Activated naive CD4-positive, alpha-beta T cell treated with anti-CD3 and anti-CD28 coated beads, Interleukin-2, amount 10 ng/mL, durations not matched to agents 7 days and 5 days (primary cell): ENCODE measurements at places on chromosomes 12 and 14.

DNA sequence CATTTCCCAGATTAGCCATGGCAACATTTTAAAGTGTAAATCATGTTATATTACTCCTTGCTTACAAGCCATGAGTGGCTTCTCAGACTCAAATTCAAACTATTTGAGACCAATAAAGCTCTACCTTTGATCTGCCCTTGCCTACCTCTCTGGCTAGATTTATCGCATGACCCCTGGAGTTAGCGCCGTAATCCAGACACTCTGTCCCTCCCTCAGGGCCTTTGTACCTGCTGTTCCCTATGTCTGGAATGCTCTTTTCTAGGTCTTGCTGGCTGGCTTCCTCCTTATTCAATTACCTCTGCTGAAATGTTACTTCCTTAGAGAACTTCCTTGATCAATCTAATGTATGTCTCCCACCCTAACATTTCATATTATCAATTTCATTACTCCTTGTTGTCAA, 16.3 kb downstream of the SIX4 start:
- no peak for DNase-seq
- H3K27me3 ChIP-seq: peaks cover 11% of the 10 kb centered on the region
- no peak overlapping the region for H3K27ac ChIP-seq
- H3K4me1 ChIP-seq: no peaks in the 10 kb centered on the region

DNA sequence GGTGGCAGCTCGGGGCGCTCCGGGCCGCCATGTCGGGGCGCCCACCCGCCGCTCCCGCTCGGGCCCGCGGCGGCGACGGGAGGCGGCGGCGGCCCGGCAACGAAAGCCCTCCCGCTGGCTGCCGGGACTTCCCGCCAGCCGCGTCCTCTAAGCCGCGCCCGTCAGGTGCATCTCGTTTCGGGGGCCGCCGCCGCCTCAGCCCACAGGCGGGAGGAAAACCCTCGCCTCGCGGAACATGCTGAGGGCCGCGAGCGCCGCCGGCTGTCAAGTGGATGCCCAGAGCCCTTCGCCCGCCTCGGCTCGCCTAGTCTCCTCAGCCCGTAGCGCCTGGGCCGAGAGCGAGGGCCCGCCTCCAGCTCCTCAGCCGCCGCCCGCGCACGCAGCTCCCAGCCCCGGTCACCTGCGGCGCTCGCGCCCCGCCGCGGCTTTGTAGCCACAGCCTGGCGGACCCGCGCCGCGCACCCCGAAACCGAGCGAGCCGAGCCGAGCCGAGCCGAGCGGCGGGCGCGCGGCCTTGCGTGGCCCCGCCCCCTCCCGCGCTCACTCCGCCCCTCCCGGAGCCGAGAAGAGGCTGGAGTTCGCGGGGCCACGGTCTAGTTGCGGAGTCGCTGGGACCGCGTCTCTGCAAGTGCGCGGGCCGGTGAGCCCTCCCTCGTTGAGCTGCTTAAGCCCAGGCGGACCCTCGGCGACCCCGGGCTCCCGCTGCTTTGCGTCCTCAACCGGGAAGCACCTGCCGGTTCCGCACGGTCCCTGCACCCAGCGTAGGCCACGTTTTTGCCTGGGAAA, at the start of gene EML5:
TSS of gene EML5 (minus strand) at position 481 of the 786 bp plus-strand sequence. CDS start at position 31, 450 bp downstream.
- peak within 1 kb of the TSS; percentile 82 for H3K4me3 ChIP-seq
- peaks cover 27% of the 10 kb centered on the region for H3K4me1 ChIP-seq
- peaks cover 26% of the 10 kb centered on the region for H3K27me3 ChIP-seq

DNA sequence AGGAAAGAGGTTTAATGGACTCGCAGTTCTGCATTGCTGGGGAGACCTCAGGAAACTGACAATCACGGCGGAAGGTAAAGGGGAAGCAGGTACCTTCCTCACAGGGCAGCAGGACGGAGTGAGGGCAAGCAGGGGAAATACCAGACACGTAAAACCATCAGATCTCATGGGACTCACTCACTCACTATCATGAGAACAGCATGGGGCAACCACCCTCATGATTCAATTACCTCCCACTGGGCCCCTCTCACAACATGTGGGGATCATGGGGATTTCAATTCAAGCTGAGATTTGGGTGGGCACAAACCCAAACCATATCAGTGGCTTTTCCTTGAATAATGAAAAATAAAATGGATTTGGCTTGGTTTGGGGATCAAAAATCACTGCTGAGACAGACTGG, 380.5 kb downstream of the VRK1 start:
- H3K4me3 ChIP-seq: no peak overlapping the region
- H3K36me3 ChIP-seq: peaks cover 2% of the 10 kb centered on the region
- peaks cover 7% of the 10 kb centered on the region for H3K27me3 ChIP-seq
- DNase-seq: no peak
- peaks cover 26% of the 10 kb centered on the region for H3K4me1 ChIP-seq
- H3K27ac ChIP-seq: peak overlapping the region; percentile 11

DNA sequence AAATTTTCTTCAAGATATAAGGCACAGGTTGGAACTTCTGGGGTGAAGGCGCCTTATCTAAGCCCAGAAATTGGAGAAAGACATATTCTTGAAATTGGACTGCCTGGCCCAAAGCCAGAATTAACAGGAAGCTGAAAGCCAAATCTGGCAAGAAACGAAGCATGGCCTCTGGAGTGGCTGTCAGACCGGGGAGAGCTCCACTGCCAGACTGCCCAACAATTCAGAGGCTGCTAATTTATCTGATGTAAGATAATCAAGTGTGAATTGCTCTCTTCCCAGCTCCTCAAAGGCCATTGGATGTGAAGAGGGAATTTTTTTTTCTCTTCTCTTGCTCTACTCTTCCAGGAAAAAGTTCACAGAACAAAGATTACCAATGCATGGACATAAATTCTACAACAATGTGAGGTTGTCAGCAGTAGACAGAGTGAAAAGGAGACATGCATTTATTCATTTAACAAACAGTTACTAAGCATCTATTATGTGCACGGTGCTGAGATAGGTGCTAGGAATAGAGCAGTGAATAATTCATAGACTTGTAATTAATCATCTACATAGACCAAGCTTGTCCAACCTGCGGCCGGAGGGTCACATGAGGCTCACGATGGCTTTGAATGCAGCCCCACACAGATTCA, at the start of gene GDF3:
TSS of gene GDF3 (minus strand) at position 210 of the 632 bp plus-strand sequence. CDS start at position 163, 47 bp downstream.
- peaks cover 2% of the 10 kb centered on the region for H3K4me1 ChIP-seq
- no peak for DNase-seq
- no peak within 1 kb of the TSS for H3K4me3 ChIP-seq

GRCh38 chr14:33950320-33951182, at the start of gene EGLN3:
Gene EGLN3, minus strand, starts transcription at chr14:33951074. Its CDS starts 322 bp downstream, at chr14:33950752.
- peak within 1 kb of the TSS; percentile 59 for H3K27ac ChIP-seq
- H3K27me3 ChIP-seq: peaks cover 90% of the 10 kb centered on the region
- peaks cover 34% of the 10 kb centered on the region for H3K4me1 ChIP-seq
- peaks cover 11% of the 10 kb centered on the region for H3K36me3 ChIP-seq
- H3K4me3 ChIP-seq: peak within 1 kb of the TSS; percentile 69

- H3K27ac ChIP-seq: no peak overlapping the region
These were observed 35.4 kb downstream of the SPTB start for GRCh38 chr14:64844272-64844671.

GRCh38 chr14:55065411-55065810, 14.0 kb downstream of the MAPK1IP1L start:
- H3K4me3 ChIP-seq: no peak overlapping the region
- H3K36me3 ChIP-seq: peaks cover 54% of the 10 kb centered on the region
- H3K27ac ChIP-seq: no peak overlapping the region
- no peak for DNase-seq
- H3K27me3 ChIP-seq: no peaks in the 10 kb centered on the region

DNA sequence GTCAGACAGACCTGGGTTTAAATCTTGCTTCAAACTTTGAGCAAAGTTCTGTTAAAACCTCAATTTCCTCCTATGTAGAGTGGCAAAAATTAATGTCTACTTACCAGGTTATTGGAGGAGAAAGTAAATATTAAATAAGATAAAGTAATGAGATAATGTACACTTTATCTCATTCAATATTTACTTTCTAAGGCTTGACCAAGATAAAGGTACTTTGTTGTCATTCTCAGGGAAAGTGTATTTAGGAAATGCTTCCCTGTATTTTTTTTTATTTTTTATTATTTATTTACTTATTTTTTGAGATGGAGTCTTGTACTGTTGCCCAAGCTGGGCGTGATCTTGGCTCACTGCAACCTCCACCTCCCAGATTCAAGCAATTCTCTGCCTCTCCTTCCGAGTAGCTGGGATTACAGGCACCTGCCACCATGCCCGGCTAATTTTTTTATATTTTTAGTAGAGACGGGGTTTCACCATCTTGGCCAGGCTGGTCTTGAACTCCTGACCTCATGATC, 4.7 kb downstream of the FAM161B start:
- no peaks in the 10 kb centered on the region for H3K36me3 ChIP-seq
- H3K4me1 ChIP-seq: peaks cover 15% of the 10 kb centered on the region

- no peak overlapping the region for H3K4me3 ChIP-seq
- H3K4me1 ChIP-seq: peaks cover 17% of the 10 kb centered on the region
- peaks cover 12% of the 10 kb centered on the region for H3K27me3 ChIP-seq
- H3K27ac ChIP-seq: no peak overlapping the region
- peak; percentile 80 for DNase-seq
These were observed 182.2 kb upstream of the GRIP1 start for GRCh38 chr12:66860752-66861750.

DNA sequence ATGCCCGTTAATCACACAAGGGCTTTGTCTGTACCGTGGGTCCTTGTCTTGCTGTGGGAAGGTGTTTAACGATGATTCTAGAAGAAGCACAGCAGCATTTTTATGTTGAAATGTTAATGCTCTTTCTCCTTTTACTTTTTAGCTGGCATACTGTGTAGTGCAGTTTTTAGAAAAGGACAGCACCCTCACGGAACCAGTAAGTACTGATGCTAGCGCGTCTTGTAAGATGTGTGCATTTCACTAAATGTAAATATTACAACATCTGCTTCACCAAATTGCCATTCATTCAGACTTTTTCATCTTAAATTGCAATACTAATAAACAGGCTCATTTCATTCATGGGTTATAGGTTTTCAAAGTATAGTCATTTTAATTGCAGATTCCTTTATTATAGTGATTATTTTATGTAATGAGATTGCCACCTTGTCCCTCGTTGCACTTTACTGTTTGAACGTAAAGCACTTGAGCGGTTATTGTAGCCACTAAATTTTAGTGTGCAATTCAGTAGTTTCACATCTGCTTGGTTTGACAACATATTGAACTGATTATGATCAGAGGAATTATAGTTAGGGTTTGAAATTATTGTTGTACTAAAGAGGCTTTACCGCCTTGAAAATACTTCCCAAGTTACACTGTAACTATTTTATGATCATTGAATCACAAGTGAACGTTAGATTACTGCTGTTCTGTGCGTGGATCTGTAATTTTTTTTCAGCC, 69.8 kb upstream of the DYNC1H1 start:
- DNase-seq: no peak
- H3K4me1 ChIP-seq: peaks cover 1% of the 10 kb centered on the region
- no peaks in the 10 kb centered on the region for H3K27me3 ChIP-seq

GRCh38 chr12:12807970-12808702, 5.0 kb upstream of the DDX47 start:
- H3K4me1 ChIP-seq: peaks cover 86% of the 10 kb centered on the region
- no peaks in the 10 kb centered on the region for H3K27me3 ChIP-seq
- peak overlapping the region; percentile 26 for H3K4me3 ChIP-seq

DNA sequence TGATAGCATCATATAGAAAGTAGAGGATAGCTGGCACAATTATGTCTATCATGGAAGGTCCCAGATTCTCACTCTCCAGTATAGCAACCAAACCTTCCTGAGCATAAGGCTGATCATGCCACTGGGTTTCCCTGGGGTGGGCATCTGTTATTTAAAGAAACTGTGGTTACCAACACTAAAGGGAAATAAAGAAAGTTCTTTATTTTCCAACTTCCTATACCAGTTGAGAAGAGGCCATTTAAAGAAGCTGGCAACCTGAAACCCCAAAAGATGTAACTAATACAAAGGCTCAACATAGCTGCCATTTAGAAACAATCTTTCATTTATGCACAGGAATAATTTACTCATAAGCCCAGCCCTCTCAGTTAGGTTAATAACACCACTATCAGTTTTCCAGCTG, 3.1 kb downstream of the BCAT1 start:
- H3K4me3 ChIP-seq: no peak overlapping the region
- DNase-seq: no peak
- H3K4me1 ChIP-seq: peaks cover 45% of the 10 kb centered on the region
- peaks cover 3% of the 10 kb centered on the region for H3K36me3 ChIP-seq
- no peak overlapping the region for H3K27ac ChIP-seq
- peaks cover 22% of the 10 kb centered on the region for H3K27me3 ChIP-seq

DNA sequence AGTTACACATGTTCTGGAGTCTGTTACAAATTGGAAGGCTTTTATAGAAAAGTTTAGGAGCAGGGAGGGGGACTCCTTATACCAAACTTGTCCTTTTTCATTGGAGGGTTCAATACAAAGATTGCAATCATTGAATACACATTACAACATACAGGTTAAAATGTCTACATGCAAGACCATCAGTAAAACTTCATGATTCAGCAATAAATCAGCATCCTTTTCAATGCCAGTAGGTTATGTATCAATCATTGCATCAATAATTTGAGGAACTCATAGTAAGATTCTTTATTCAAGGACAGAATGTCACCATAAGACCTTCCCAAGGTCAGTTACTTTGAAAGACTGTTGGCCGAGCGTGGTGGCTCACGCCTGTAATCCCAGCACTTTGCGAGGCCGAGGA, 16.5 kb upstream of the GALNT8 start:
- H3K27ac ChIP-seq: no peak overlapping the region
- peaks cover 2% of the 10 kb centered on the region for H3K36me3 ChIP-seq
- no peak for DNase-seq
- no peak overlapping the region for H3K4me3 ChIP-seq
- peaks cover 10% of the 10 kb centered on the region for H3K27me3 ChIP-seq

GRCh38 chr12:15644700-15645099, 144.5 kb downstream of the EPS8 start:
- no peak overlapping the region for H3K4me3 ChIP-seq
- no peak overlapping the region for H3K27ac ChIP-seq
- DNase-seq: no peak
- no peaks in the 10 kb centered on the region for H3K27me3 ChIP-seq
- H3K4me1 ChIP-seq: no peaks in the 10 kb centered on the region
- no peaks in the 10 kb centered on the region for H3K36me3 ChIP-seq

- H3K36me3 ChIP-seq: peaks cover 5% of the 10 kb centered on the region
- H3K4me3 ChIP-seq: peak overlapping the region; percentile 98
- H3K27me3 ChIP-seq: peaks cover 5% of the 10 kb centered on the region
These were observed 1.1 kb downstream of the IPO8 start for GRCh38 chr12:30694412-30695198.

DNA sequence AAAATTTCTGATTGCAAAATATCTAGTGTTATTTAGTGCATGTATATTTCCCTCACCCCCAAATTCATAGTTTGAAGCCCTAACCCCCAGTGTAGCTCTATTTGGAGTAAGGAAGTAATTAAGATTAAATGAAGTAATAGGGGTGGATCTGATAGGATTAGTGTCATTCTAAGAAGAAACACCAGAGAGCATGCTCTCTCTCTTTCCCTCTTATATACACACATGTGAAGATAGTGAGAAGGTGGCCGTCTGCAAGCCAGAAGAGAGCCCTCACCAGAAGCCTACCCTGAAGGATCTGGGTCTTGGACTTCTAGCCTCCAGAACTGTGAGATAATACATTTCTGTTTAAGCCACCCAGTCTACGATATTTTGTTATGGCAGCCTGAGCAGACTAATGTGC, 120.3 kb downstream of the TMEM30B start:
- no peak overlapping the region for H3K4me3 ChIP-seq
- DNase-seq: no peak
- peaks cover 10% of the 10 kb centered on the region for H3K27me3 ChIP-seq
- H3K4me1 ChIP-seq: no peaks in the 10 kb centered on the region
- H3K36me3 ChIP-seq: no peaks in the 10 kb centered on the region

GRCh38 chr14:50396631-50397389, at the start of gene CDKL1:
Gene CDKL1, minus strand, starts transcription at chr14:50396881. Its CDS starts 1,013 bp downstream, at chr14:50395868.
- peak; percentile 59 for DNase-seq
- H3K4me1 ChIP-seq: peaks cover 13% of the 10 kb centered on the region
- no peaks in the 10 kb centered on the region for H3K36me3 ChIP-seq
- H3K4me3 ChIP-seq: peak within 1 kb of the TSS; percentile 77

GRCh38 chr12:25644979-25645378, 91.9 kb upstream of the LMNTD1 start:
- H3K4me1 ChIP-seq: no peaks in the 10 kb centered on the region
- no peak overlapping the region for H3K27ac ChIP-seq
- DNase-seq: no peak
- H3K4me3 ChIP-seq: no peak overlapping the region
- no peaks in the 10 kb centered on the region for H3K36me3 ChIP-seq
- no peaks in the 10 kb centered on the region for H3K27me3 ChIP-seq
